ENCODE measurements at places on chromosomes 3 and 15.

GRCh38 chr3:69181592-69182211 is 59.3 kb upstream of the LMOD3 start:
- no peak for DNase-seq

DNA sequence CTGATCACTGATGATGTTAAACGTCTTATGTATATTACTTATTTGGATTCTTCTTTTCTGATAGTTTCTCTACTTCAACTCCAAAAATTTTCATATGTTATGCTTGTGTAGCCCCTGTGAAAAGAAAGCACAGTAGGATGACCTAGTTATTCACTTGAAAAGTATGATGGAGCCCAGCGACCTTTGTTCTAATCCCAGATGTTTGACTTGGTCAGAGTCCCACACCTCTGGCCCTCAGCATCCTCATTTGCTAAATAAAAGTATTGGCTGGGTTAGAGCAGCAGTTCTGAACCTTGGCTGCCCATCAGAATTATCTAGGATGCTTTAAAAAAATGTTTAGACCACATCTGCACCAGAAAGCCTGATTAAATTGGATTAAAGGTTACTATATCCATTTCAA is 173.7 kb downstream of the ATG7 start:
- no peak for DNase-seq

DNA sequence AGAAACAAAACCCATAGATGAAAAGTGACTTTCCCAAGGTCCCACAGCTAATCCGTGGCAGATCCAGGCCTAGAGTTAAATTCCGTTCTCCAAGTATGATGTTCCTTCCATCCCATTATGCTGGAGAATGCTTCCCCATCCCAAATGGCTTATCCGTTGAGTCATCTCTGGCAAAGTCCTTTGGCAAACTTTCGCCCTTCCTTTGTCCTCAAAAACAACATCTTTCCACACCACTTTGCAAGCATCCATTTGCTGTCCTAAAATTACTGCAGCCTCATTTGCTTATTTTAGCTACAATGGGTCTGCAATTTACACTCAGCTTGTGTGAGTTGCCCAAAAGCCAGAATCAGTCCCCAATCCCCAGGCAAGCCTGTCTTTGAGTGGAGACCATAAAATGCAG is 304.0 kb upstream of the TLE3 start:
- DNase-seq: no peak

- no peak for DNase-seq
These were observed 115.2 kb upstream of the DAZL start for GRCh38 chr3:16720367-16720940.
